ENCODE measurements at places on chromosomes 12 and 14. TPM values are rescaled to one million over a fixed set of nuclear protein-coding genes. Genes with fewer than 3 reads are reported as not detected.

DNA sequence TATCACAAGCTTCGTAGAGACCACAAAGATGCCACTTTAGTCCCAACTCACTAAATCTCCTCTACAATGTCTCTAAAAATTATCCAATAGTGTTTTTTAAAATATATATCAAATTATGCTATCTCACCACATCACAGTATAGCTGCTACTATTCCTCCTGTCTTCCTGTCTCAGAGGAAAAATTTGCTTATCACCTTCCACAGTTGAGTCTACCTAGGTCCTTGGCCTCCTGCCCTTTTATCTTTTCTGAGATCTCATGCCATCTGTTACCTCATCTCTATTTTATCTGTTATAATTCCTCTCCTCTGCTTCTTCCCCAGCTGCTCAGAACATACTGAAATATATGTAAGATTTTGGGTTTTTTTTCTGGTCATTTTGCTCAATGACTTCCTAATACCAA, 568.2 kb downstream of the DIO2 start:
- no peaks in the 10 kb centered on the region for H3K27me3 ChIP-seq
- H3K4me3 ChIP-seq = no peak overlapping the region
- no peak for DNase-seq
- H3K36me3 ChIP-seq = no peaks in the 10 kb centered on the region
- H3K4me1 ChIP-seq = no peaks in the 10 kb centered on the region
- no peak overlapping the region for H3K27ac ChIP-seq

DNA sequence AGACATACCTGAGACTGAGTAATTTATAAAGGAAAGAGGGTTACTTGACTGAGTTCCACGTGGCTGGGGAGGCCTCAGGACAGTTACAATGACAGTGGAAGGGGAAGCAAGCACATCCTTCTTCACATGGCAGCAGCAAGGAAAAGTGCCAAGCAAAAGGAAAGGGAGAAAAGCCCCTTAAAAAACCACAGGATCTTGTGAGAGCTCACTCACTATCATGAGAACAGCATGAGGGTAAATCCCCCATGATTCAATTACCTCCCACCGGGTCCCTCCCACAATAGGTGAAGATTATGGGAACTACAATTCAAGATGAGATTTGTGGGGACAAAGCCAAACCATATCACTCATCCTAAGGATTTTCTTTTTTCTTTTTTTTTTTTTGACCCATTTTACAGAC, 177.8 kb upstream of the EEA1 start:
- no peak overlapping the region for H3K27ac ChIP-seq
- no peaks in the 10 kb centered on the region for H3K4me1 ChIP-seq
- H3K4me3 ChIP-seq = no peak overlapping the region
- no peak for DNase-seq

DNA sequence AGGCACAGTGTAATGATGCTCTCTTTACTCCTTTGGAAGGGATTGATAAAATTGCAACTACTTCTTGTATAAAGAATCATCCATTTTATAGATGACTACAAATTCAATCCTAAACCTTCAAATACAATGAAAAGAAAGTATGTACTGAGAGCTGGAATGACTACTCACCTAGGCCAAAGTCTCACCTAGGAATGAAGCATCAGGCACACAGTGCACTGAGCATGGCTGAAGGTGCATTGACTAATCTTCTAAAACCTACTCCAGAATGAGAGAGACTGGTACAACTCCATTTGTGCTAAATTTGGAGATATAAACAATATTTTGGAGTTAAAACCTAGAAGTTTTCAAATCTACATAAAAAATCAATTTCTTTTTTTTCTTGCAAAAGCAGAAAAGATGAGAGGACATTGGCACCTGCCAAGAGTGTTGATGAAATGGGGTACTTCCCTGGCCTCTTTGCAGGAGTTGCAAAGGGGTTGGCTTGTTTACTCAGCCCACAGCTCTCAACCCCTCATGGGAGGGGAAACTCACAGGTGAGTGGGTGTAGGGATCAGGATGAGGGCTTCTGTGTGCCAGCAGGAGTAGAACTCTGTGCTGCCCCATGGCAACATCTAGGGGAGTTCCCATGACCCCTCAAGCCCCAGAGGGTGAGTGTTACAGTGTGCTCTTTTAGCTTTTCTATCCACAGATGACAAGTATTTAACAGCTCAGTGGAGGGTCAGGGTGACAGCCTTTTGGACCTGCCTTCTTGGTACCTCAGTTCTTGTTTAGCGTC, 31.3 kb downstream of the CLECL1 start:
- no peak for DNase-seq
- no peaks in the 10 kb centered on the region for H3K27me3 ChIP-seq
- no peaks in the 10 kb centered on the region for H3K36me3 ChIP-seq
- H3K4me1 ChIP-seq = no peaks in the 10 kb centered on the region

GRCh38 chr12:64585104-64585503, 25.2 kb upstream of the RASSF3 start:
- H3K36me3 ChIP-seq = no peaks in the 10 kb centered on the region
- H3K27me3 ChIP-seq = no peaks in the 10 kb centered on the region
- H3K27ac ChIP-seq = no peak overlapping the region
- no peak for DNase-seq
- H3K4me1 ChIP-seq = peaks cover 21% of the 10 kb centered on the region
- H3K4me3 ChIP-seq = no peak overlapping the region

The SYCP3 gene
- not detected for total RNA-seq

The PFDN5 gene
- total RNA-seq = 656 TPM
